ENCODE measurements at places on chromosomes 7 and 10. TPM values are rescaled to one million over a fixed set of nuclear protein-coding genes. Genes with fewer than 3 reads are reported as not detected.
A peak's percentile ranks its signal among the peaks of the same experiment; 100 is the strongest.

Gene SPDYE2
- 0.04 TPM for total RNA-seq

Gene CSGALNACT2
- total RNA-seq: 16.2 TPM

Gene KLLN
- total RNA-seq: 0.22 TPM

Gene PNLIPRP1
- total RNA-seq: not detected

Gene TAS2R41
- not detected for total RNA-seq

Gene WDFY4
- total RNA-seq: 1.2 TPM

- H3K36me3 ChIP-seq: no peaks in the 10 kb centered on the region
- peaks cover 34% of the 10 kb centered on the region for H3K4me1 ChIP-seq
- H3K4me3 ChIP-seq: no peak overlapping the region
- no peak overlapping the region for H3K27ac ChIP-seq
These were observed 25.9 kb downstream of the HTRA1 start for GRCh38 chr10:122487174-122487765.

GRCh38 chr10:60426425-60426824, 36.8 kb upstream of the ANK3 start:
- H3K27me3 ChIP-seq: no peaks in the 10 kb centered on the region
- no peak overlapping the region for H3K27ac ChIP-seq
- no peak overlapping the region for H3K4me3 ChIP-seq
- H3K36me3 ChIP-seq: no peaks in the 10 kb centered on the region

DNA sequence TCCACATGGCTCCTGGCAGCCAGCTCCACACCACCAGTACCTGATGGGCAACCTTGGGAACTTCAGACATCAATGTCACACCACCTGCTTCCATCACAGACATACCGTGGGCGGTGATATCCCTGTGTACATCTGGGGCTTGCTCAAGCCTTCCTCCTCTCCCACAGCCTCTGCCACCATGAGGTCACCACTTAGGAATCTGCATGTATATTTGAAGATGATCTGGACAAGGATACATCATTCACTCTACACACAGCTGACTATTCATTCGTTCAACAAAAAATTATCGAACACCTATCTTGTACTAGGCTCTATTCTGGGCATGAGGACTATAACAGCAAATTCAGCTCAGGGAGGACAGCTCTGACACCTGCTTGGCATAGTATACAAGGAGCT, 6.8 kb downstream of the DLG5 start:
- no peak overlapping the region for H3K27ac ChIP-seq
- H3K4me1 ChIP-seq: peaks cover 12% of the 10 kb centered on the region
- no peak overlapping the region for H3K4me3 ChIP-seq
- no peak for DNase-seq
- peaks cover 5% of the 10 kb centered on the region for H3K36me3 ChIP-seq

DNA sequence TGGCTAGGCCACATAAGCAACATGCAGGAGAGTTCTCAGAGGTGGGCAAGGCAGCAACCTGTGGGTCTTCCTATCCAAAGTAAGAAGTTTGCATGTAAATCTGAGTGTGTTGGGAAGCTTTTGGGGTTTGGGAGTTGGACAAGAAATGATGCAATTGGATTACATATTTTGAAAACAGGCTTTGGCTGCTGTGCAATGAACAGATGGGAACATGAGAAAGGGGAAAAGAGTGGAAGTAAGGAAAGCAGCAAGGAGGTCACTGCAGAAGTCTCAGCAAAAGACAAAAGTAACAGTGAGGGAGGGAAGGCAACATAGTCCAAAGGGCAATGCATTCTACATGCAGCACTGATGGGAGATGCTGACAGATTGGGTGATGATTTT, 61.1 kb upstream of the C10orf90 start:
- H3K4me1 ChIP-seq: peaks cover 20% of the 10 kb centered on the region
- DNase-seq: peak; percentile 95
- no peaks in the 10 kb centered on the region for H3K36me3 ChIP-seq

DNA sequence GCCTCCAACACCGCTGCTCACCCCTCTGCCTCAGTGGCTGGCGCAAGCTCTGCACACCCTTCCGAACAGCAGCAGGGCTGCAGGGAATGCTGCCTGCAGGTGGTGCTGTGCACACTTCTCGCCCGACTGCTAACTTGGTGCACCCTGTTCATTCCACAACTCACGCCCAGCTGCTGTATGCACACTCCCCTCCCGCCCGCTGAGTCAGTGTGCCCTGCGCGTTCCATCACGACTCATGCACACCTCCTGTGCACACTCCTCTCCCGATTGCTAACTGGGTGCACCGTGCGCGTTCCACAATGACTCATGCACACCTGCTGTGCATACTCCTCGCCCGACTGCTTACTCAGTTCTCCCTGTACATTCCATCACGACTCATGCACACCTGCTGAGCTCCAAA, 21.5 kb downstream of the ADARB2 start:
- H3K36me3 ChIP-seq: no peaks in the 10 kb centered on the region
- DNase-seq: no peak
- H3K4me3 ChIP-seq: no peak overlapping the region
- H3K4me1 ChIP-seq: no peaks in the 10 kb centered on the region

- no peak overlapping the region for H3K4me3 ChIP-seq
- DNase-seq: no peak
- no peaks in the 10 kb centered on the region for H3K36me3 ChIP-seq
- peaks cover 4% of the 10 kb centered on the region for H3K4me1 ChIP-seq
These were observed 1.9 kb downstream of the EXOC6 start for GRCh38 chr10:92850185-92850584.

DNA sequence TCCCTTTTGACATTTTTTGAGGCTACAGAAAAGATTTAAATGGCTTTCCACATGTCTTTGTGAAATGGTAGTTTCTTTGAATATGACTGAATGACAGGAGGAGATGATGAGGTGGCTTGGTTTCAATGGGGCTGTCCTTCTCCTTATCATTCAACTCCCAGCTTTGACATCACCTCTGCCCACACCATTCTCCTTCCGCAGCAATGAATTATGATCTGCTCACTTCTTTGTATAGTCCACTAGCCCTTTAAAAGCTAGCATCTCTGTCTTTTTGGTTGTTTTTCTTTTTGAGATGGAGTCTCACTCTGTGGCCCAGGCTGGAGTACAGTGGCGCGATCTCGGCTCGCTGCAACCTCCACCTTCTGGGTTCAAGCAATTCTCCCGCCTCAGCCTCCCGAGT, 31.7 kb downstream of the DCLRE1A start:
- no peak overlapping the region for H3K4me3 ChIP-seq
- no peaks in the 10 kb centered on the region for H3K4me1 ChIP-seq
- H3K27me3 ChIP-seq: no peaks in the 10 kb centered on the region
- no peaks in the 10 kb centered on the region for H3K36me3 ChIP-seq
- no peak for DNase-seq

- no peak overlapping the region for H3K4me3 ChIP-seq
- H3K27ac ChIP-seq: no peak overlapping the region
- H3K27me3 ChIP-seq: peaks cover 4% of the 10 kb centered on the region
- H3K36me3 ChIP-seq: no peaks in the 10 kb centered on the region
- H3K4me1 ChIP-seq: no peaks in the 10 kb centered on the region
These were observed 41.5 kb downstream of the PYROXD2 start for GRCh38 chr10:98373260-98374040.

DNA sequence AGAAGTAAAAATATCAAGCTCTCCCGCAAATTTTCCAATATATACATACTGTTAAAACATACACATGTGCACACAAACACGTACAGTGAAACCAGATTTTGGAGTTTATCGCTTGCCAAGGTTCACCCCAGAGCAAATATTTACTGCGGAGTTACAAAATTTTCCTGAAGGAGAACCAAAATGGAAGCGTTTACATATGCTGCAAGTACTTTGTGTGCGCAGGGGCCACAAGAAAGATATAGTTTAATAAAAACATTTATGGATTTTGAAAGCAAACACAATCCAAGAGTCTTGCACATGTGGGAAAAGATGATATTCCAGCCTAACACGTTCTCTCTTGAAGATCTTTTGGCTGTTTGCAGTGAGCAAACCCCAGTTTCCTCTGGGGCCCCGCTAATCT, 301.3 kb upstream of the NFE2L3 start:
- peak overlapping the region; percentile 94 for H3K27ac ChIP-seq
- H3K4me1 ChIP-seq: peaks cover 58% of the 10 kb centered on the region
- H3K27me3 ChIP-seq: peaks cover 18% of the 10 kb centered on the region
- no peak overlapping the region for H3K4me3 ChIP-seq
- peak; percentile 87 for DNase-seq
- no peaks in the 10 kb centered on the region for H3K36me3 ChIP-seq

DNA sequence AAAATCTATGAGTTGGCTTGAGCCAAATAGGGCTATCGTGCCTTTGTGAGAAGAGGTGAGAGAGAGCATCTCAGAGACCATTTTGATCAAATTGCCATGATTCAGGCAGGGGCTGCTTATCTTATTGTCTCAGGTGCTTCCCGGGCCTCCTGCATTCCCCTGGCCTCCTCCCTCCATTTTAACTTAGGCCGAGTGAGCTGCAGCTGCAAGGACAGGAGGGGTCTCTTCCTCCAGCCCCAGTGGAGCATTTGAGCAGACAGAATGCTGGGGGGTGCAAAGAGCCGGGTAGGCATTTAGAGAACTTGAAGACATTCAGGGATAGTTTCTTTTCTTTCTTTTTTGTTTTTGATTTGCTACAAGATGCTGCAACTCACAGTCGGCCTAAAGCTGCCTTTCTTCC, 59.0 kb downstream of the BUB3 start:
- H3K4me3 ChIP-seq: no peak overlapping the region
- H3K36me3 ChIP-seq: no peaks in the 10 kb centered on the region
- H3K27me3 ChIP-seq: no peaks in the 10 kb centered on the region
- no peaks in the 10 kb centered on the region for H3K4me1 ChIP-seq
- DNase-seq: no peak

DNA sequence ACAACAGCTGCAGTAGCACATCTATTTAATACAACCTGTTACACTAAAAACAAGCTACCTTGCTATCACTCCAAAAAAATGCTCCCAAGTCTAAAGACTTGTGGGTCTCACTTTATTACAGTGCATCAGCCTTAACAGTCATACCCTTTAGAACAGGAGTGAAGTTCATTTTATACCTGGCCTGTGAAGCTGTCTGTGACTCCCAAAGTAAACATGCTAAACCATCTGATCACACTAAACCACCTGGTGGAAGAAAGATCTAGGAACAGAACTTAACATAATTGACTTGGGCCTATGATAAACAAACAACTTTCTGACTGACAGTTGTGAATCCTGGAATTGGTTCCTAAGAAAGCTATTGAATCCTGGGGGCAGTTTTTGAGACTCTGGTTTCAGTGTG, 80.9 kb upstream of the ATP6V0A4 start:
- peaks cover 25% of the 10 kb centered on the region for H3K36me3 ChIP-seq
- no peak overlapping the region for H3K27ac ChIP-seq
- H3K4me1 ChIP-seq: no peaks in the 10 kb centered on the region
- no peak for DNase-seq
- H3K4me3 ChIP-seq: no peak overlapping the region
- H3K27me3 ChIP-seq: no peaks in the 10 kb centered on the region

GRCh38 chr7:132097550-132098134, 478.6 kb downstream of the PLXNA4 start:
- DNase-seq: no peak
- no peak overlapping the region for H3K27ac ChIP-seq

DNA sequence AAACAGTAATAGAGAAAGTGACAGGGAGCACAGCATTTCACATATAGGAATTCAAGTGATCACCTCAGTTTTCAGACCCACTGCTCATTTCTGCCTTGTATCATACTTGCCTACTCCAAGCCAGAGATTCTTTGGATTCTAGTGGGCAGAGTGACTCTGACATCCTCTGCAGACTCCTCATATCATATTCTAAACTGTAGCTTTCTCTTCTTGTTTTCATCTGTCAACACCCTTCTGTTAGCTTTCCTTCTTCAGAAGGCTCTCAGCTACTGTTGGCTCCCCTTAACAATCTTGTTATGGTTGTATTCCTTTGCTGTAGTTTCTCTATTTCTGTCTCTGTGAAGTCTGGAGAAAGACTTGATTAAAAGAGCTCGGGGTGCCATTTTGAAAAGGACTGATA, 120.5 kb downstream of the CTNNA3 start:
- H3K27me3 ChIP-seq: no peaks in the 10 kb centered on the region
- no peaks in the 10 kb centered on the region for H3K4me1 ChIP-seq
- H3K4me3 ChIP-seq: no peak overlapping the region
- no peaks in the 10 kb centered on the region for H3K36me3 ChIP-seq
- H3K27ac ChIP-seq: no peak overlapping the region
- DNase-seq: no peak

DNA sequence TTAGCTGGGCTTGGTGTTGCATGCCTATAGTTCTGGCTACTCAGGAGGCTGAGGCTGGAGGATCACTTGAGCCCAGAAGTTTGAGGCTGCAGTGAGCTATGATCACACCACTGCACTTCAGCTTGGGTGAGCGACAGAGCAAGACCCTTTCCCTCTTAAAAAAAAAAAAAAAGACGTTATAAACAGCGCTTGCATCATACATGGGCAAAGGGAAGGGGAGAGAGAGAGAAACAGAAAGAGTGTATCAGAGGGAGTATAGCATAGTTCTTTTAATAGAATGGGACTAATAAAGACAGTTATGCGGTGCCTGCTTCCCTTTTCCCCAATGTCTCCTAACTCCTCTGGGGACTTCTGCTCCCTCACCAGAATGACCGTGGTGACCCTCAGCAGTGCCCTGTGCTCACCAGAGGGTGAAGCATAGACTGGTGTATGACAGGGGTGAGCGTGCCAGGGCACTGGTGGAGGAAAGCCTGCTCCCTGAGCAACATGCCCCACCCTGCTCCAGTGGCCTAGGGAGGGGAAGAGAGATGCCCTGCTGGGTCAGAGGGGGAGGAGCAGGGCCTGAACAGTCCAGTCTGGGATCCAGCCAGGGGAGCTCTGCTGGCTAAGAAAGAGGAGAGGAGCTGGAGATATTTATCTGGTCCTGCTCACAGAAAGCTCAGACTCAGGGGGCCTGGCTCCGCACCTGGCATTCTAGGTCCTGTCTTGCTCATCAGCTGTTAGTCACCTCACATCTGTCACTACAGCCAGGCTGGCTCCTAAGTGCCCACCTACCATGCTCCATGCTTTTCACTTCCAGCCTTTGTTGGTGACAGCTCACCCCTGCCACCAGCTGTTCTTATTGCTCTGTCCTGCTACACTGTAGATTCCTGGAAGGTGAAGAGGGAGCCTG, 2.2 kb downstream of the PDZD7 start:
- H3K27ac ChIP-seq: peak overlapping the region; percentile 18
- H3K4me3 ChIP-seq: no peak overlapping the region
- H3K4me1 ChIP-seq: peaks cover 58% of the 10 kb centered on the region
- H3K27me3 ChIP-seq: peaks cover 18% of the 10 kb centered on the region
- H3K36me3 ChIP-seq: no peaks in the 10 kb centered on the region

DNA sequence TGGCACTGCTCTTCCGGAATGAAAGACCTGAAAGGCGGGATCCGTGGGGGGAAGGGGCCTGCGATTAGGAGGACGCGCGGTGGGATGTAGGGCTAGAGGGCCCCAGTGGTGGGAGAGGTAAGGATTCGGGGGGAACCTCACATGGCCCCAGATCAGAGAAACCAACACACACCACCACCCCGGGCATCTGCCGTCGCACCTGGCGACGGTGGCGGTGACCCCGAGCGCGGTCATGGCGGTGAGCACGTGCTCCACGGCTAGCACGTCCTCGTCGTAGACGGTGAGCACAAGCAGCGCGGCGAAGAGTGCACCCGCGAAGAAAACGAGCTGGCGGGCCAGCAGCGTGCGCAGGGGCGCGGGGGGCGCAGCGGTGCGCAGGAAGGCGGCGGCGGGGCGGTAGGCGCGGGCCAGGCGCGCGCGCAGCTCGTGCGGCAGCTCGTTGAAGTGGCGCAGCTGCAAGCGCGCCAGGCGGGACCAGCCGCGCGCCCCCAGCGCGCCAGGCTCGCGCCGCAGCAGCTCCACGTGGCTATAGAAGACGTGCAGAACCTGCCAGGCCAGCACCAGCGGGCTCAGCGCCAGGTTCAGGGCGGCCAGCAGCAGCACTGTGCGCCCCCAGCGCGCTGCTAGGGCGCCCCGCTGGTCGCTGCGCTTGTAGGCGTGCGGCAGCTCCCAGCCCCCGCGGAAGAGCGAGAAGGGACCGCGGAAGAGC, 5.7 kb downstream of the ATG9B start:
- H3K4me3 ChIP-seq: peak overlapping the region; percentile 31
- peaks cover 55% of the 10 kb centered on the region for H3K27me3 ChIP-seq
- DNase-seq: peak; percentile 46
- H3K4me1 ChIP-seq: peaks cover 29% of the 10 kb centered on the region
- H3K36me3 ChIP-seq: no peaks in the 10 kb centered on the region
